ENCODE measurements at places on chromosomes 2 and 18.

GRCh38 chr18:3451989-3452749 is 2.2 kb downstream of the TGIF1 start:
- no peak for DNase-seq

- no peak for DNase-seq
Observed at GRCh38 chr2:71235930-71236587, 9.2 kb upstream of the PAIP2B start.

DNA sequence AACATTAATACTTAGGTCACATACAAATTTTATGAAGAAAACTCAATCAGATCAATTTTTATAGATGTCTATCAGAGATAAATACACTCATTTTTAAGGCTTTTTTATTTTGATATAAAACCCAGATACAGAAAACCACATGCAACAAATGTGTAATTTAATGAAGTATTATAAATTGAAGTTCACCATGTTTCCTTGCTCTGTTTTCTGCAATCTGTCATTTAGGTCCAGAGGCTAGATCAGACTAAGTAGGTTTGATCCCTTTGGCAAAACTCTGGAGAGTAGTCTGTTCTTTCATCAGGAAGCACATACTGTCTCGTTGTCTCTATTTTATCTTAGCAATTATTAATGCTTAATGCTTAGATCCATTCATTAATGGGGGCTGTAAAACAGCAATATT is 841.6 kb downstream of the MBD2 start:
- no peak for DNase-seq

GRCh38 chr18:45121146-45121545 is 440.5 kb downstream of the SETBP1 start:
- no peak for DNase-seq

GRCh38 chr2:30072250-30072842 is 74.5 kb upstream of the YPEL5 start:
- peak; percentile 56 for DNase-seq

DNA sequence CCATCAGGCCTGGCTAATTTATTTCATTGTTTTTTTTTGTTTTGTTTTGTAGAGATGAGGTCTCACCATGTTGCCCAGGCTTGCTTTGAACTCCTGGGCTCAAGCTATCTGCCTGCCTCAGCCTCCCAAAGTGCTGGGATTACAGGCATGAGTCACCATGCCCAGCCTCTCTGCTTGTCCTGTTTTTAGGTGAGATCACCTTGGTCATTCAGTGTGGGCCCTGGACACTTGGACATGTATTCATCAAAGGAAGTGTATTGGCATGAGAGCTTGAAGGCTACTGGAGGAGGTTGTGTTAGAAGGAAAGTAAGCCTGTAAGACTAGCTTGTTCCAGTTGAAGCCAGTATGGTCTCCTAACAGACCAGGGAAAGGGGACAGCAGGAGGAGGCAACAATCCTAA is 229.2 kb upstream of the RGPD4 start:
- DNase-seq, result no peak

DNA sequence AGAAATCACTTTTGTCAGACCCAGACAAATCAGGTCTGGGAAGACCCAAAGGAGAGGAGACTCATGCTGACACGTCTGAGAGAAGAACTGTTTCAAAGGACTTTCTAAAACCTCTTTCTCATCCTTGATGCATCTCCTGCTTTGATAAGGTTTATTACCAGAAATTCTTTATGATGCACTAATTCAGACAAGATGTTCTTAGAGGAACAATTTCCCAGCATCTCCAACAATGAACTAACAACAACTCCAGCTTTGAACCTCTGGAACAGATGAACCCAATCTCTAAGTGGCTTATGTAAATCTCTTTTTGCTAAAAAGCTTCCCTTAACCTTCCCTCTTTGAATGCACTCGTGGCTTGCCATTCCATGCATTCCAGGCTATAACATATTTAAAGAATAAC is 15.9 kb upstream of the SERPINB11 start:
- no peak for DNase-seq

GRCh38 chr2:134347756-134348155 is 93.9 kb downstream of the MGAT5 start:
- no peak for DNase-seq

DNA sequence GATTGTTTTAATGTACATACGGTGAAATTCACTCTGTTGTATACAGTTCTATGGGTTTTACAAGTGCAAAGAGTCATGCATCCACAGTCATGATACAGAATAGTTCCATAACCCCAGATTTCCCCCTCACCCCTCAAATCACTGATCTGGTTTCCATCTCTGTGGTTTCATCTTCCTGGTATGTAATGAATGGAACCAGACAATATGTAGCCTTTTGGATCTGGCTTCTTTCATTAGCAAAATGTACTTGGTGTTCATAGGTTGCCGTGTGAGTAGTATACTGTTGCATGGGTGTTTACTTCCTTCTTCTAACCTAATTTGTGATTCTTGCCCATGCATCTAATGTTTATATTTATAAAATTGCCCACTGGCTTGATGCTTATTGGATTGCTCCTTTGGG is 298.7 kb upstream of the NRP2 start:
- no peak for DNase-seq

GRCh38 chr2:219447242-219448098 is 12.8 kb downstream of the SPEG start:
- no peak for DNase-seq

- DNase-seq, result no peak
Observed at GRCh38 chr2:113263546-113263945, 15.2 kb downstream of the PAX8 start.

All from GM18507 (cell line).